ENCODE measurements at places on chromosomes 2 and 18. TPM values are rescaled to one million over a fixed set of nuclear protein-coding genes. Genes with fewer than 3 reads are reported as not detected.

RMND5A gene
- total RNA-seq: 11.4 TPM

CDKL4 gene
- total RNA-seq: 1.2 TPM

WDR75 gene
- total RNA-seq: 71.7 TPM

MC2R gene
- not detected for total RNA-seq

DPP4 gene
- 214 TPM for total RNA-seq

LYPD6 gene
- under 0.01 TPM for total RNA-seq

COL6A3 gene
- 1,617 TPM for total RNA-seq

SIX3 gene
- 0.39 TPM for total RNA-seq

SGPP2 gene
- total RNA-seq: not detected

UPP2 gene
- not detected for total RNA-seq

All from subcutaneous preadipocyte (primary cell).